ENCODE measurements at places on chromosomes 6 and 20.

- no peak for DNase-seq
Observed at GRCh38 chr6:160999516-160999915, 7.9 kb downstream of the MAP3K4 start.

GRCh38 chr20:56801971-56802755, 173.1 kb downstream of the TFAP2C start:
- no peak for DNase-seq

GRCh38 chr20:63544958-63545516, 2.5 kb downstream of the SRMS start:
- DNase-seq = no peak

DNA sequence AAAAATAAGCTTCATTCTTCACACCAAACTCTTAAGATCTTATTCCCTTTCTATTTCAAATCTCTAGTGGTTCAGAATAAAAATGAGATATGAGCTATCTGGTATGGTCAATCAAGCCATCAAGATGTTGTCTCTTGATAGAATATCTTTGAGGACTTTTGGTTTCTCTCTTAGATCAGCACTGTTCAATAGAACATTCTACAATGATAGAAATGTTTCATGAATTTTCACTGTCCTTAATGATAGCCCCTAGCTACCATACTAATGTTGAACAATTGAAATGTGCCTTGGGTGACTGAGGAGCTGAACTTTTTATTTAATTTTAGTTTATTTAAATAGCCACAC, 24.1 kb upstream of the HINT3 start:
- no peak for DNase-seq

GRCh38 chr20:19090332-19090731, 122.1 kb upstream of the SLC24A3 start:
- no peak for DNase-seq

DNA sequence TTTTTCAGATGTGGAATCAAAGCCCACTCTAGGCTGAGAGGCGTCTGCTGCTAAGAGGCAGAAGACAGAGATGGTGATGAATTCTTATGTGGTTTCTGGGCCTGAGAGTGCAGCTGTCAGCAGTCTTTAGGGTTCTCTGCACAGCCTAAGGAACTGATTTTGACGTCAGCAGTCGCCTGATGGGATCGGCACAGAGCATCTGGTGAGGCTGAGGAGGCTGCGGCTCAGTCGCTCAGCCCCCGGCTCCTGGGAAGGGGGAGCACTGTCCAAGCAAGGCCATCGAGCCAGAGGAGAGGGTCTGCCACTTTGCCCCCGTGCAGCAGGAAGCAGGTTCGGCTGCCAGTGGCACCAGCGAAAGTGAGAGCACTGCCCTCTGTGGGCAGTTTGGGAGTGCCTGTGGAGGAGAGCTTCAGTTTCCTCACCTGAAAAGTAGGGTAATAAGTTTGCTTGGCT, 92.5 kb downstream of the TCP11 start:
- no peak for DNase-seq
